HFFc6 (cell line): ENCODE measurements at places on chromosomes 7 and 10. TPM values are rescaled to one million over a fixed set of nuclear protein-coding genes. Genes with fewer than 3 reads are reported as not detected.

DNA sequence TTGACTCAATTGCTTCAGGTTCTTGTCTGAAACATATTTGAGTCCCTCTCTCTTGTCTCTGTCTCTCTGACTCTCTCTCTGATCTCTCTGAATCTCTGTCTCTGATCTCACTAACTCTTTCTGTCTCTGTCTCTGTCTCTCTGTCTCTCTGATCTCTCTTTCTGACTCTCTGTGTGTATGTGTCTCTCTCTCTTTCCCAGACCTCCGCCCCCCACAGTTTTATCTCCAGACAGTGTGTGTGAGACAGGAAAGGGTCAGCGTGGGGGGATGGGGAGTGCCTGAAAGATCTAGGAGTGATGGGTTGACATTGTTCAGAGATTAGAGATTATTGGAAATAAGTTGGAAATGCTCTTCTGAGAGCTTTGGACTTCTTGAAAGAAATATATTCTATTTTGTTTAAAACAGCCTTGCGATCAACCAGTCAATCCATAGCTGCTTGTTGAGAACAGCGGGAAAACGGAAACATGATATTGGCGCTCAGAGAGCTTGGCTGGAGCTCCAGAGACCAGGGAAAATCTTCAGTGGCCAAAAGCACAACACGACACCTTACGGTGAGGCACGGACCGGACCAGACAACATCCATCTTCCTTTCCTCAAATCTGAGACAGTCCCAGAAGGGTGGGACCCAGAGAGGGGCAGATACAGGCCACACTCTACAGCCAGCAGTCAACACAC lies 35.5 kb downstream of the CALML3 start:
- DNase-seq, result no peak

DNA sequence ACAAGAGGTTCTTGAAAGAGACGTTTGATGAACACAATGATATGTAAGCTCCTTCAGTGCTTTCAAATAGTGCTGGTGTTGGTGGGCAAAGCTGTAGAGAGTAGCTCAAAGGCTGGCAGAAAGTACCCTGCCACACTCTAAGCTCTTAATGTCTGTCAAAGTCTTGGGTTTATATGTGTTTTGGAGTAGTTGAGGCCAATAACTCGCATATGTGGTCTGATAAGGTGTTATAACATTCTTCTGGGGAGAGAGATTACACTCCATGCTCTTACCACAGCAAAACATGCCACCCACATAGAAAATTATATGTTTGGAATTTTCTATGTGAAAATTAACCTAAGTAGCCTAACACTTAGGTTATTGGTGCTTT lies 30.8 kb upstream of the NME8 start:
- DNase-seq, result no peak

- peak; percentile 15 for DNase-seq
Observed at GRCh38 chr7:50092579-50093491, at the start of gene ZPBP. ZPBP (minus strand) TSS chr7:50093246; CDS start chr7:50093194, 52 bp downstream.

- no peak for DNase-seq
Observed at GRCh38 chr7:121529003-121529402, 132.9 kb upstream of the FAM3C start.

DNA sequence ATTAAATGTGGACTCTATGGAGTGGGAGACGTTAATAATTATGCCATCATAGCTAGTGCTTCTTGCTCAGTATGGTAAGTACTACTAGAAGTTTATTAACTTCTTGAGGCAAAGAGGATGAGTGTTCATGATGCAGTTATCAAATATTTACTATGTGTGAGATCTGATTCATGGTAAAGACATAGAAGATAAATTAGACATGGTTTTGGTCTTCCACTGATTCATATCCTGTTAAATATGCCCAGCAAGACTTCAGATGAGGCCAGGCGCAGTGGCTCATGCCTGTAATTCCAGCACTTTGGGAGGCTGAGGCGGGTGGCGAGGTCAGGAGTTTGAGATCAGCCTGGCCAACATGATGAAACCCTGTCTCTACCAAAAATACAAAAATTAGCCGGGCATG lies 547.1 kb upstream of the ANKRD30A start:
- no peak for DNase-seq

GRCh38 chr10:11798845-11799735 lies 24.1 kb upstream of the PROSER2 start:
- no peak for DNase-seq

DNA sequence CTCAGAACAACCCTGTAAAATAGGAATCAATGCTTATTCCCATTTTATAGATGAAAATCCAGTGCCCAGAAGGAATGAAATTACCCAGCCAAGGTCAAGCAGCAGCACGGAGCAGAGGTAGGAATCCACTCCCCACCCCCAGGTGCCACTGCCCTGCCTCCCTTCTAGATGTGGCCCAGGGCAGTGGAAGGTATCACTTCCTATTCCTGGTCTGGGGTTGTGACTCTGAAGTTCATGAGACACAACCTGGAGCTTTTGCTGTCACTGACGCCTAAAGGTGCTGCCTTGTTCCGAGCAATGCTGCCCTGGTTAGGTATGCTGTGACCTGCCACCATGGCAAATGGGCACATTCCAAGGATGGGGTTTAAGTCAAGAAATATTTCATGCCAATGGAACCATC lies 53.6 kb downstream of the PIK3AP1 start:
- no peak for DNase-seq

DNA sequence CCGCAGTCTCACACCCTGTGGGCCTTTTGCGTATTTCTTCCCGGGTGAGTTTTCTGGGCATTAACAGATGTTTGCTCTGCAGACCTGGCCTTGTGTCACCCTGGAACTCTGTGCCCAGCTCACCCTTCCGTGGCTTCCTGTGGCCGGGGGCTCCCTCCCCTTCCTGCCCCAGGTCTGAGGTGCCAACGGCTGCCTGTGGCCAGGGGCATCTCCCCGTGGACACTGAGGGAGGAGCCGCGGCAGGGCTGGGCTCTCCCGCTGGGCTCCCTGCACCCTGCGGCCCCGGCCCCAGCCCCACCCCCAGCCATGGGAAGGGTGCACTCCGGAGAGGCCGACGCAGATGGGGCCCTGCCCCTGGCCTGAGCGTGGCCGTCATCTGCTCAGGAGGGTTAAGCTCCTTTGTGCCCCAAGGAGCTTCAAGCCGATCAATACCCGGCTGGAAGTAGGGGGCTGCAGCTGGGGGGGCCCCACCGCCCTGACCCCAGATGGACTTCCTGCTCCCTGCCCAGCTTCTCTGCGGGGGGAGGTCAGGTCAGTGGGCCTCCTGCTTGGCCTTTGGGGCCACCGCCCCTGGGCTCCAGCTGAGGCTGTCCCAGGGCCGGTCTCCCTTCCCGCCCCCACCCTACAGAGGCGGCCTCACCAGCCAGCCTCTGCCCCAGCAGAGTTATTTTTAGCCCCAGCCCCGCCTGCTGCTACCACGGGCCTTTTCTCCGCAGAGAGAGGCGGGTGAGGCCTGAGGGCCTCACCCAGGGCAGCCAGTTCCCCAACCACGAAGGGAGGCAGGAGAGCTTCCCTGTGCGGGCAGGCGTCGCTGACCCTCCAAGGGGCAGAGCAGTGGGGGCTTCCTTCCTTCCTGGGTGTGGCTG lies 24.2 kb downstream of the PWWP2B start:
- DNase-seq, result peak; percentile 60

DNA sequence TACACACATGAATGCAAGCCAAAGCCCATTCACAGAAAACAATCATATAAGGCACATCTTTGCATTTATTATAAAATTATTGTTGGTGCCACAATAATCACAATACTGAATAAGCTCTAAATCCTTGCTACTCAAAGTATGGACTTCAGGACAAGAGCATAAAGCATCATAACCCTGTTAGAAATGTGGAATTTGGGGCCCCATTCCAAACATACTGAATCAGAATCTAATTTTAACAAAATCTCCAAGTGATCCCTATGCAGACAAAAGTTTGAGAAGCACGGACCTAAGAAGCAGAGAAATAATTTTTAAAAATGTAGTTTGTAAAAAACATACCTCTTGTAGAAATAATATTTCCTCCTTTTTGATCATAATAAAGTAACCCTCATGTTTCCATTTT lies 199.2 kb downstream of the IMMP2L start:
- DNase-seq, result peak; percentile 48

- no peak for DNase-seq
Observed at GRCh38 chr10:114244126-114244525, 5.1 kb downstream of the VWA2 start.

DNA sequence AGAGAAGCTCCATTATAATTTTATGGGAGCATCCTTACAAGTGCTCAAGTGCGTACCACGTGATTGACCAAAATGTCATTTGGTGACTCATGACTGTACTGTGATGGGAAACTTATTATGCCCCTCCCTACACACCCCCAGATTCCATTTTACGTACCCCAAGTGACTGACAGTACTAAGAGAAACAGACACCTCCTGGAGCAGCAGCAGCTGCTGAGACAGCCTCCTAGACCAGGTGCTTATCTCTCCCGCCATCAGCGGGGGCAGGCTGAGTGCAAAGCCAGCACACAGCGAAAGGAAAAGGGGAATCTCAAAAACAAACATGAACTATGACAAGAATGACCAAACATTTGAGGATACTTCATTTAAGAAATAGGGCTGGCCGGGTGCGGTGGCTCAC lies 4.2 kb upstream of the ADAM12 start:
- no peak for DNase-seq

GRCh38 chr7:102046373-102047117 lies 229.1 kb downstream of the CUX1 start:
- DNase-seq, result no peak

The CALHM3 gene
- total RNA-seq, result 0.13 TPM in 1 of 3 replicates, not detected in the others

The HMX2 gene
- total RNA-seq, result not detected in 3 replicates

The ZNF467 gene
- total RNA-seq, result 1.1 to 1.6 TPM (median 1.1 TPM) in 3 replicates

The MALRD1 gene
- not detected in 3 replicates for total RNA-seq

The UTF1 gene
- not detected in 3 replicates for total RNA-seq

The SPOCK2 gene
- total RNA-seq, result not detected in 2 replicates

The CPED1 gene
- 85.0 to 94.1 TPM (median 89.5 TPM) in 3 replicates for total RNA-seq

The NPFFR1 gene
- total RNA-seq, result not detected in 3 replicates
